ENCODE measurements at places on chromosomes 7 and 10.

- DNase-seq, result no peak
These were observed 81.9 kb downstream of the AOAH start for GRCh38 chr7:36642414-36642813.

GRCh38 chr7:100632951-100633717, 8.2 kb downstream of the TFR2 start:
- DNase-seq, result peak; percentile 23

- no peak for DNase-seq
These were observed 140.1 kb upstream of the INHBA start for GRCh38 chr7:41842956-41843355.

DNA sequence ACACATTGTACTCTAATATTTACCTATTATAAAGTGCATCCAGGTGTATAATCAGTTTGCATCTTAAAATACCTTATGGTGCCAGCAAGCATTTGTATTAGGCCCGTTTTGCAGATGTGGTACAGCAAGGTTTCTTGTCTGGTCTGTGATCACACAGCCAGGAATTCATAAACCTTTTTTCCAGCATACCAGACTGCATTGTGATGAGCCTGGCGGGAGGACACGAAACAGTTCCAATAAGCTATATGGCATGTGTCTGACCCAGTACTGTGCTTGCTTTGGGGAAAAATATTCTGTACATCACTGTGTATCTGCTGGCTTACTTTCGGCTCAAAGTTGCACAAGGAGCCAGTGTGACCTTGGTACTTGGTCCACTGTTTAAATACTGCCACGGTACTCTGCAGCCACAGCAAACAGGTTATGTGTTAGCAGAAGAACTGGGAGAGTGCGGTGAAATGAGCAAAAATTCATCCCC, 36.3 kb downstream of the CHN2 start:
- DNase-seq, result no peak

GRCh38 chr10:106836933-106837663, 327.4 kb downstream of the SORCS1 start:
- DNase-seq, result peak; percentile 53

- peak; percentile 51 for DNase-seq
These were observed 1.2 kb downstream of the MARCHF5 start for GRCh38 chr10:92291921-92292845.

DNA sequence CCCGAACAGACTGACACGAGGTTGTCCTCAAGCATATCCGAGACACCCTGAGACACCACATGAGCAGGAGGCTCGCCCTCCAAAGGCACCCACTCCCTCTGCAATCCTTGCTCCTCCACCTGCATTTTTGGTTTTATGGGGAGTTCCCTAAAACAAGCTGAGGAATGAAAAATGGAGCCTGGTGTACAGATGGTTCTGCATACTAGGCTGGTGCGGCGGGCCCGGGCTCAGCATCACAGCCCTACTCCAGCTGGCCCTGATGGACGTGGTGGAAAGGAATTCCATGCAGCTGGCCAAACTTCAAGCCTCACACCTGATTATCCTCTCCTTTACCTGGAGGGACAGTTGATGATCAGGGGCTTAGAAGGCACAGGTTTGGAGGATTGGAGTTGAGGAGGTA, 30.3 kb upstream of the JAKMIP3 start:
- DNase-seq, result no peak

- no peak for DNase-seq
These were observed 116.8 kb downstream of the ARID5B start for GRCh38 chr10:62018131-62018911.

Measured in fibroblast of skin of right quadriceps (primary cell).